ENCODE measurements at places on chromosomes 16 and 17.

GRCh38 chr17:79500745-79501618, 109.9 kb downstream of the RBFOX3 start:
- no peak for DNase-seq

GRCh38 chr17:67570797-67571196, 146.9 kb upstream of the NOL11 start:
- no peak for DNase-seq

GRCh38 chr17:7445619-7445968, 733 bp downstream of the CHRNB1 start:
- no peak for DNase-seq

DNA sequence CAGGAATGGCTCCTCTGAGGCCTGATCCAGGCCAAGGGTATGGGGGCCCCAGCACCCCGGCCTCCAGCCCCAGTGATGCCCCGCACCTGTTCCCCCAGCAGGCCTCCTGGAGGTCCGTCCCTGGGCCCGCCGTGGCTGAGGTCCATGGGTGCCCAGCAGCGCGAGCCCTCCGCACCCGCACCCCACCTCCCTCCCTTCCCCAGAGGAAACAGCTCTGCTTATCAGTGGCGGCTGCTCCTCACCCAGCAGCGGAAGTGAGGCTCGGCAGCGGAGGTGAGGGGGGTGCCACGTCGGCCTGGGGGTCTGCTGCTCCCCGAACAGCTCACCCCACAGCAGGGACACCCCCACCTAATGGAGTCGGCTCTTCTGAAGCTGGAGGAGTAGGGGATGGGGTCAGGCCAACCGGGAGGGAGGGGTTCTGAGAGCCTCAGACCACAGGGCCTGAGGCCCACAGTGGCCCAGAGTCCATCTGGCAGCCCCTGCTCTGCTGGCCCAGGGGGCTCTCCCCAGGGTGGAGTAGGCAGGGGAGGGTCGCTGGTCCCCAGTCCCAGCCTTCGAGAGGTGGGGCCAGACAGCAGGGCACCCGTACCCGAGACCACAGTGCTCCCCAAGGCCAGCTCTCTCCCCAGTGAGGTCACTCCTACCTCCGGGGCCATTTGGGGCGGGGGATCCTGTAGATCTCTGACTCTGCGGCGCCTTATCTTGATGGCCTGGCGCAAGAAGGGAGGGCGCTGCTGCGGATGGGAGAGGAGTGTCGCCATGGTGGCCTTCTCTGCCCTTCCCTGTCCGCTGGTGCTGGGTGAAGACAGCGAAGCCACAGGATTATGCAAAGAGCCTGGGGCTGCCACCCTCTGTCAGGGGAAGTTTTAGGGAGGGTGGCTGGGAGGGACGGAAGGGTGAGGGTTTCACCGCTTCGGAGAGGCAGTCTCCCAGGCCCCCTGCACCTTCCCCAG, at the start of gene UNC13D:
Gene UNC13D (minus strand): TSS at position 828 of the 953 bp plus-strand sequence. CDS start 67 bp downstream, at position 761.
- no peak for DNase-seq

- no peak for DNase-seq
These were observed 435 bp downstream of the RPRML start for GRCh38 chr17:46978489-46979146.

- DNase-seq, result no peak
These were observed 2.2 kb downstream of the SRL start for GRCh38 chr16:4239682-4240175.

GRCh38 chr17:46818929-46819859, 702 bp upstream of the WNT3 start:
- no peak for DNase-seq

GRCh38 chr16:50059669-50060068, 6.1 kb upstream of the HEATR3 start:
- DNase-seq, result no peak

- no peak for DNase-seq
These were observed 819 bp downstream of the SUPT4H1 start for GRCh38 chr17:58351182-58351581.

Data from AG04450 (cell line).